ENCODE measurements at places on chromosomes 12 and 14.

DNA sequence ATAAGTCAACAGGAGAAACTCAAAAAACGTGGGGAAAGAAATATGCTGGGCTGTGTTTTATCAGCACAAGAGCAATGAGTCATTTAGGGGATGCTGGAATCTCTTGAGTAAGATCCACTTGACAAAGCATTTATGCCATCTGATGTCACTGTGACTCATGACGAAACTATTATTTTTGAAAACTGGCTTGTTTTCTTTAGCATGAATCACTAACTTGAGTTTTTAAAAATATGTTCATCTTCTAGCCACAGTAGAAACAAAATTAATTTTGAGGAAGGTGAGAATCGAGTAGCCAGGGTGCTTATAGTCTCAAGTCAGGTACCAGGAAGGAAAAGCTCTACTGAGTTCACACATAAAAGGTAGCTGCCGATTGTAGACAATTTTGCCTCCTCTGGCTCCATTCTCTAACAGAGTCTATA lies 456.2 kb upstream of the MGAT4C start:
- DNase-seq = peak; percentile 85

DNA sequence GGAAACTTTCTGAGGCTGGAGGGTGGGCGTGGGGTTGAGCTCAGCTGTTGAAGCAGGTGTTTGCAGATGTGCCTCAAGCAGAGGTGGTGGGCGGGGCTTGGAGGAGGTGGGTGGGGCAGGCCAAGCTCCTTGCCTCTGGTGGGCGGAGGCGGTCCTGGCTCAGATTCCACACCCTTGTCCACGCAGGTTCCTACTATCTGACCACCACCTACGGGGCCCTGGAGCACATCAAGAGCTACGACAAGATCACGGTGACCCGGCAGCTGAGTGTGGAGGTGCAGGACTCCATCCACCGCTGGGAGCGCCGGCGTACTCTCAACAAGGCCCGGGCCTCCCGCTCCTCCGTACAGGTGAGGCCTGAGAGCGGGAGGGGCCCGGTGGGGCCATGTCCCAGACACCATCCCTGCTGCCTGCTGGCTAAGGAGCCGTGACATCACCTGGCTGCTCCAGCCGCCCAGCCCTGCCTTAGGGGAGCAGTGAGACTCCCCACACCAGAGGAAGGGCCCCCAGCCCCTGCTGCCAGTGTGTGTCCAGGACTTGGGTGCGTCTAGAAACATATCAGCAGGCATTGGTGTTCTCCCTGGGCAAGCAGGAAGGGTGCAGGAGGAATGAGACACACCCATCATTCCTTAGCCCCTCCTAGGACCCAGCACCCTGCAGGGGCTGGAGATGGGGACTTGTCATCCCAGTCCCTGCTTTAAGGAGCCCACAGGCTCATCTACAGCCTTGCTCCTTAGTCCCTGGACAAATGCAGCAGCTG lies 63.4 kb downstream of the LGMN start:
- no peak for DNase-seq

GRCh38 chr14:95445676-95446075 lies 70.8 kb downstream of the SYNE3 start:
- no peak for DNase-seq

DNA sequence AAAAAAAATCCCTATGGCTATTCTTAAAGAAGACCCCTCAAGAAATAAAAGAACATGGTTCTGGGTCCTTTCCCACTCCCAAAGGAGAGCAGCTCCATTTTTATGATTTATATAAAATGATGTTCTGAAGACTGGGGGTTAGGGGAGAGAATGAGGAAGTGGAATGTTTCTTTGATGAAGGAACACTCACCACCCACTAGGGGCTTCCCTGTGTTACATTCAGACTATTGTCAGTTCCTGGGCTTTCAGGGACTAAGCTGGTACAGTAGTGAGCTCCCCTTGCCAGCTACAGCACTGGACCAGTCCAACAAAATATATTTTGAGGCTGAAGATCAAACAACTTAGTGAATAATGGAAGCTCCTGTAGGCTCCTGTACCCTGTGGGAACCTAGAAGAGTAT lies 98.9 kb downstream of the HMGA2 start:
- DNase-seq = no peak

DNA sequence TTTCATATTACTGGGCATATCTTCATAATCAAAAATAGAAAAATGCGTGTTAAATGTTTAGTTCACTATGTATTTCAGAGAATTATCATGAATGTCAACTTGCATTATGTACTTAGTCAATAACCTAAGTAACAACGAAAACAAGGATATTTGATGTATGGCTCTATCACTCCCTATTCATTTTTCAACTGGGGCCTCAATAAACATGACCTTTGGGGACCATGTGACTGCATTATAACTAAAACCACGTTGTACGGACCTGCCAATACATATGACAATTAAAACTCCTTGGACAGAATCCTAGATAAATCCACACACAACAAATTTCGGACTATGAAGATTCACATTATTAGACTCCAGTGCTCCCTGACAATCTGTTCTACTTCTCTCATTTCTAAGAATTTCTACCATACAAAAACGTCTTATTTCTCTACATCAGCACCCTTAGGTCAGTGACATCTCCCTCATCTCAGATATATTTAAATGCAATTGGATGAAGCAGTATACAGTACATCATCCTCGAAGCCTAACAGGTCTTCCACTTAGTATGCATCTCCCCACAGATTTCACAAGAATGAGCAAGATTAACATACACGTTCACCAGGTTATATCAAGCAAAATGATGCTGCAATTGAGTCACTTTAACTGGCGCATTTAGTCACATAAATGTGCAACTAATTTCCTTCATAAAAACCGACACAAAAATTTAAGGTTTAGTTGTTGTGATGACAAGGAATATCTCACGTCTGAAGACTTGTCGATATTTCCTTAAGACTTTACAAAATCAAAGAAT lies 1.5 kb downstream of the UBE2N start:
- DNase-seq = no peak

DNA sequence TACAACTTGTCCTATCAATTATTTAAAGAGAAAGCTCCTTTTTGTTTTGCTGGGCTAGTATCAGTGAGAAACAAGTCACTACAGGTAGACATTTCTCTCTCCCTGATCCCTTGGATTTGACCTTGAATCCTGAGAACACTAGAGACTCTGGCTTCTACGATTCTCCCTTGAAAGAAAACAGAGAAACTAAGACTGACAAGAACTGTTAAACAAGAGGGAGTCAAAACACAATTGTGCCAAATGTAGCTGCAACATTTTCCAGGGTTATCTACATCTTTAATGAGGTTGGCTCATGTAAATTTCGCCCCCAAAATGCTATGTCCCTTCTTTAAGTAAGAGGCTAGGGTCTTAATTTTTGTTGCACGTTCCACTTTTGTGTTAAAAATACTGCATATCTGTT lies 62.4 kb downstream of the SLC38A1 start:
- no peak for DNase-seq

- peak; percentile 55 for DNase-seq
These were observed 1.4 kb downstream of the SYNE3 start for GRCh38 chr14:95515080-95515489.

GRCh38 chr14:63468294-63468693 lies 74.9 kb downstream of the PPP2R5E start:
- no peak for DNase-seq

DNA sequence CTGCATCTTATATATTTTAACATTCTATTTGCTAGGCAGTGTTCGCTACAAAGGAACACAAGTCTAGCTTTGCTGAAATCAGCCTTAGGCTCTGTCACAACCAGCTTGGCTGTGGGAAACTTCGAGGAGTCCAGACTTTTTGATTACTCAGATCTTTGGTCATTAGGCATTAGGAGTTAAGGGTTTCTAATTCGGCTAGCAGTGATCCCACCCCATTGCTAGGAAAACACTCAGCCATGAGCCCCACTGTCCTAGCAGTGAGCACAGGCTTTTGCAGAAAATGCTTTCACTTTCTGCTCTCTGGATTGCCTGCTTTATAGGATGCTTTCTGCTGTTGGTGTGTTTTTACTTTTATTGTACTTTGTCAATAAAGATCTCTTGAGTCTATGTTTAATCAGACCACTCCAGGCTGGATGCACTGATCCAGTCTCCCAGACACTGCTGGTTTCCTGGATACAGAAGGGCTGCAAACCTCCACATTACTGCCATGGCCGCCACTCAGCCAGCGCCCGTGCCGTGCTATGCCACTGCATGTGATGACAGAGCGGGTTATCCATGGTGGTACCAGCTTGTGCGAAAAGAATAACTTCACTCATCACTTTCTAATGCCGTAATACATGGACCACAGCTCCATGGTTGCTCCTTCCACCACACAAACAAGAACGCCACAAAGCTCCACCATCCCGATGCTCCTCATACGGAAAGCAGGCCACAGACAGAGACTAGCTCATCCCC lies 41.0 kb upstream of the PYGL start:
- peak; percentile 11 for DNase-seq

Measured in AG20443 (cell line).